ENCODE measurements at places on chromosomes 11 and 22.

GRCh38 chr11:12216671-12217374 is 106.4 kb downstream of the MICAL2 start:
- DNase-seq = peak; percentile 39

DNA sequence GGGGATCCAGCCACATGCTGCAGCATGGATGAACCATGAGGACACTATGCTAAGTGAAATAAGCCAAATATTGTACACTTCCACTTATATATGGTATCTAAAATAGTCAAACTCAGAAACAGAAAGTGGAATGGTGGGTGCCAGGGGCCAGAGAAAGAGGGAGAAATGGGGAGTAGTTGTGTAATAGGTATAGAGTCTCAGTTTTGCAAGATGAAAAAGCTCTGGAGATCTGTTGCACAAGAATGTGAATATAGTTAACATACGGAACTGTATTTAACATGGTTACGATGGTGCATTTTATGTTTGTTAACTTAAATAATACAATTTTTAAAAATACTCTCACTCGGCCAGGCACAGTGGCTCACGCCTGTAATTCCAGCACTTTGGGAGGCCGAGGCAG is 21.2 kb downstream of the GDPD5 start:
- DNase-seq = no peak

GRCh38 chr11:95521133-95521542 is 268.4 kb downstream of the FAM76B start:
- DNase-seq = no peak

DNA sequence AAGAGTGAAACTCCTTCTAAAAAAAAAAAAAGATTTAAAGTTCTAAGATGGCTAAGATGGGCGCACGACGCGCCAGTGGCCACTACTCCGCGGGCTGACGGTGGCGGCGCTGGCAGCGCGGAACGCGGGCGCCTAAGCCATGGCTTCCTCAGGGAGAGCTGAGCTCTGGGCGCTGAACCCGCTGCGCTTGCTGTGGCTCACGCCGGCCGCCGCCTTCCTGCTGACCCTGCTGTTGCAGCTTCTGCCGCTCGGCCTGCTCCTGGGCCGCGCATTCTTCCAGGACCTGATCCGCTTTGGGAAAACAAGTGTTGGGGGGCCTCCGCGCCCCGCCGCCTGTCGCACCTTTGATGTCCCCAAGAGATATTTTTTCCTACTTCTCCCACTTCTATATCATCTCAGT is 19.5 kb downstream of the OOSP3 start:
- no peak for DNase-seq

DNA sequence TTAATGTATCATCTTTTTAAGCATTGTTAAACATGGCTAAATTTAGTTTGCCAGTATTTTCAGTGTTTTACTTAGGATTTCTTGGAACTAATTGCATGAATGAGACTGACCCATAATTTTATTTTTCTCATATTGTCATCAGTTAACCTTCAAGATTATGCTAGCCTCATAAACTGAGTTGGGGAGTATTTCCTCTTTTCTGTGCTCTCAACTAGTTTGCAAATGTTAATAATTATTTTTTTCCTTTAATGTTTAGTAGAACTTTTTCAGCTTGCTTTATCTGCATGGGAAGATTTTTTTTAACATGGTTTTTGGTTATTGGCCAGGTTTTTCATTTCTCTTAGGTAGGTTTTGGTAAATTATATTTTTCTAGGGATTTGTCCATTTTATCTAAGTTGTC is 235.4 kb upstream of the SESN3 start:
- no peak for DNase-seq

- DNase-seq = no peak
These were observed 40.1 kb downstream of the ZBTB16 start for GRCh38 chr11:114099392-114100178.

DNA sequence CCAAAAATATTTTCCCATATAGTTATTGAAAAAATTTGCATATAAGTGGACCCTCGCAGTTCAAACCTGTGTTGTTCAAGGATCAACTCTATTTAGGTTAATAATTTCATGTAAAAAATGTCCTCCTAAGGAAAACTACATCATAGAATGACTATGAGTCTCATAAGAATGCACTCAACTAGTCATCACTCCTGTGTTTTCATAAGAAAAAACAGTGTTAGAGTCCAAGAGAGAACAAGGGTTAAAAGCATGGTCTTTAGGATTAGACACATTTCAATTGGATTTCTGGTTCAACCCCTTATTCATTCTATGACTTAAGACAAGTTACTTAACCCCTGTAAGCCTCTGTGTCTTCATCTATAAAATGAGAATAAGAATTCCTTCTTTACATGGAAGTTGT is 5.1 kb downstream of the PARVA start:
- DNase-seq = no peak

All from BE2C (cell line).